ENCODE measurements at places on chromosomes 1 and 21. TPM values are rescaled to one million over a fixed set of nuclear protein-coding genes. Genes with fewer than 3 reads are reported as not detected.

GRCh38 chr1:204084247-204084772 is 11.4 kb downstream of the SOX13 start:
- peak; percentile 48 for DNase-seq
- no peak overlapping the region for H3K4me3 ChIP-seq
- no peak overlapping the region for H3K27ac ChIP-seq
- H3K36me3 ChIP-seq, result no peaks in the 10 kb centered on the region
- peaks cover 44% of the 10 kb centered on the region for H3K4me1 ChIP-seq
- H3K27me3 ChIP-seq, result no peaks in the 10 kb centered on the region

DNA sequence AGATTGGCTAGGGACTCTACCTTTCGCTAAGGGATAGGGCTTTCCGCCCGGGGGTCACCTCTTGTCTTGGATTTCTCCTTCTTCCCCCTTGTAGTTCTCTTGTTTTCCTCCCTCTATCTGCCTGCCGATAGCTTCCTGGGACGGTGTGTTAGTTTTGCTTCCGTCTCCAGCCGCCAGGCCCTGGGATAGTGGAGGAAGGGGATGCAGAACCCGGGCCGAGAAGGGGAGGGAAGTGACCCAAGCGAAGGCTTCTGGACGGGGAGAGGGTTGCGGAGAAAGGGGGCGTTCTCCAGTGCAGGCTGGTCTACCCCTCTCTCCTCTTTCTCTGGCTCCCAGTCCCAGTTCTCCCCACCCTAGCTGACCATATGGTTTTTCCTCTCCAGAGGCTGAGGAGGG is 871 bp downstream of the TUFT1 start:
- peak; percentile 33 for DNase-seq
- H3K36me3 ChIP-seq, result no peaks in the 10 kb centered on the region
- peaks cover 9% of the 10 kb centered on the region for H3K4me1 ChIP-seq
- H3K4me3 ChIP-seq, result peak overlapping the region; percentile 59

GRCh38 chr21:38561205-38561604 is 62.9 kb upstream of the ERG start:
- H3K4me1 ChIP-seq, result no peaks in the 10 kb centered on the region
- no peaks in the 10 kb centered on the region for H3K36me3 ChIP-seq
- H3K27me3 ChIP-seq, result no peaks in the 10 kb centered on the region
- H3K4me3 ChIP-seq, result no peak overlapping the region
- H3K27ac ChIP-seq, result no peak overlapping the region
- DNase-seq, result no peak

- DNase-seq, result no peak
- no peak overlapping the region for H3K27ac ChIP-seq
- no peaks in the 10 kb centered on the region for H3K4me1 ChIP-seq
- no peaks in the 10 kb centered on the region for H3K36me3 ChIP-seq
Measured at GRCh38 chr21:44539046-44539445, 949 bp downstream of the KRTAP10-1 start.

- no peak overlapping the region for H3K4me3 ChIP-seq
- no peak for DNase-seq
- H3K36me3 ChIP-seq, result no peaks in the 10 kb centered on the region
- no peaks in the 10 kb centered on the region for H3K4me1 ChIP-seq
- no peaks in the 10 kb centered on the region for H3K27me3 ChIP-seq
Measured at GRCh38 chr1:96060621-96061020, 661.0 kb upstream of the PTBP2 start.

DNA sequence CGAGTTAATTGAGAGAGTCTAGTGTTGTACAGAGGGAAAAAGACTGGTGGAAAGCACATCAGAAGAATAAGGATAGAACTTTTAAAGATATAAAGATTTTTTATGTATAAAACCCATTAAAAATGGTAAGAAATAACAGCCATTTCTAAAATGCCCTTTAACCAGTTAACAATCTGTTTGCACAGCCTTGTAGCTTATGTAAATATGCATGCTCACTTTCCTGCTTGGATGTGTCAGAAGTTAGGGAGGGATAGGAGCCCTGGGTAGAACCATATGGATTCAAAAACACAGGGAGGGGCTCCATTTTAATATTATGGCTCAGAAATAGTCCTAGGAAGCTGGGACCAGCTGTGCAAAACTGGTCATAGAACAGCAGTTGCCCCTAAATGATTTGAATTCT is 4.5 kb upstream of the EDEM3 start:
- H3K27me3 ChIP-seq, result no peaks in the 10 kb centered on the region
- no peak for DNase-seq
- no peak overlapping the region for H3K4me3 ChIP-seq
- H3K27ac ChIP-seq, result no peak overlapping the region
- H3K36me3 ChIP-seq, result no peaks in the 10 kb centered on the region

GJA8 gene
- total RNA-seq, result not detected

PIGK gene
- 30.2 TPM for total RNA-seq

ARPC5 gene
- total RNA-seq, result 166 TPM

Data from lung (tissue), 17 donors.